ENCODE measurements at places on chromosomes 2 and 18.

DNA sequence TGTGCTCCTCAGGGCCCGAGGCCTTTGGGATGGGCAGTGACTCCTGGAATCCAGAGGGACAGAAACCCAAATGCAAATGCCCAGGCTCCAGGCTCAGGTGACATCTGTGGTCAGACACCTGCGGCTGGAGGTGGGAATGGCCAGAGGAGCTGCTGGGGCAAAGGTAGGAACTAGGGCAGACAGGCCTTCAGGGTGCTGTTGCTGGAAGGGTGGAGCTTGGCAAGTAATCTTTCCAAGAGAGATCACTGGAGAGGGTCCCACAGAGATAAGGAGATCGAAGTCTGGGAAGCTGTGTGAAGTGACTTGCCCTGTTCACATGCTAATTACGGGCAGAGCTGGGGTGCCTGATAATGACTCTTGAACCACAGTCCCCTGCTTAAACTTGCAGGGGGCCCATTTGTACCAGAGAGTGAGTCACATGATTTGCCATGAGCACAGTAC is 82.4 kb downstream of the ACAA2 start:
- DNase-seq: no peak

DNA sequence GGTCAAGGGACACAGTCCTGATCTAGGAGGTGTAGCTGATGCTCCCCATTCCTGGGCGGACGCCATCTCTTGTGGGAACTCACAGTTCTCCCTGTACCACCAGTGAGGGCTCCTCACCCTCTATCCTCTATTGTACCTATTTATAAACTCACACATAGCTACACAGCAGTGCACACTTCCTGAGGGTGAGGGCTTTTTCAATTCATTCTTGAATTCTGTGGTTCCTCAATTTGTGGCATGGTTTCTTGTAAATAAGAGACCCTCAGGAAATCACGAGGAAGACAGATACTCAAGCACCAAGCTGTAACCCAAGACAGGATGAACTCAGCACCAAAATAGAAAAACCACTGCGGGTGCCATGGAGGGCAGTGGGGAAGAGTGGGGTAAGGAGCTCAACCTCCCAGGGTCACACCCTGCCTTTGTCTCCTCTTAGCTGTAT is 245.9 kb upstream of the PXDN start:
- DNase-seq: no peak

DNA sequence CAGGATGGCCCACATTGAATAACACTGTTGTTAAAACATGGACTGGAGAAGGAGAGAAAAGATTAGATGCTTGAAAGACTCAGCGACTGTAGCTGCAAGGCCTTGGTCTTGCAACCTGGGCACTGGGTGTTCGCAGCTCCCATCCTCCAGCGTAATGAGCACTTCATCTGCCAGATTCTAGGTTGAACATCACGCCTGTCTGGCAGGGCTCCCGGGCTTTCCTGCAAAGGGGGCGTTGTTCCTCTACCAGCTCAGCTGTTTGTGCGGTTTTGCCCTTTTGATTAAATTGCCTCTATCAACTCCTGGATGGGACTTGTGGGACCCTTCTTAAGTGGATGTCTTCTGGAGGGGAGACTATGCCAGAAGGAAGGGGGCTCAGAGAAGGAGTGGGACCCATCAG is 215.4 kb downstream of the KLHL29 start:
- DNase-seq: no peak

DNA sequence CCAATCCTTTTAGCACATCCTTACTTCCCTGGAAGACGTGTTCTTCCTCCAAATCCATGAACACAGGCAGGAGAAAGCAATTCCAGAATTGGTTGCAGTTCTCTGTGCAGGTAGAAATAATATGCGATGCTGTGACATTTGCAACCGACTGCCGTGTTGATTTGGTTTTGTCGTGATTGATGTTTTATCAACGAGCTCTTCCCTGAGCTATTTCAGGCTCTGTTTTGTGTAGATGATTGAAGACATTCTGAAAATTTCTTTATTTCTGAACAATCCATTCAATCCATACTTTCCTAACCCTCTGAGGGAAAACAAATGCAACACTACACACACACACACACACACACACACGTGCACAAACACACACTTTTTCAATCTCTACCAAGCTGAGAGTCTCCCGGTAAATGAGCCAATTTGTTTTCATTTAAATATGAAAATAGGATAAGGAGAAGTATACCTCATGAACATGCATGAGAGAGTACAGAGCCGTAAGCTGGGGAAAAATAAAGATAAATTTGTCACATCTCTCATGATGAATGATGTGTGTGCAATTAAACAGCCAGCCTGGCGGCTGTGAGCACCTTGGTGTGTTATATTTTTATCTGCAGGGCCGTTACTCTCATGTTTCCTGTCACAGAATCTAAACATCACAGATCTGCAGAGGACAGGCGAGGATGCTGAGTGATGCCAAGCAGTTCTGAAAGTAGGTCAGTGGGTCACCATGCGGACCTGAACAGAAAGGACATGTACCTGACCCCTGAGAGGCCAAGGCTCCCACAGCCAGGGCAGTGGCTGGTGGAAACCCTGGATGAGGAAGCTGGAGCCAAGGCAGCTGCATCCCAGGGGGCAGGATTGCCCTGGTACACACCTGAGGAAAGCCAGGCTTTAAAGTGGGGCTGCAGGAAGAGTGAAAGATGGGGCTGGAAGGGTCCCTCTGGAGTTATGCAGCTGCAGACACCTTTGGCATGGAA is 64.8 kb downstream of the PDCL3 start:
- no peak for DNase-seq

- no peak for DNase-seq
Measured at GRCh38 chr2:29518010-29518409, 402.8 kb downstream of the CLIP4 start.

GRCh38 chr2:8202132-8202531 is 479.7 kb upstream of the ID2 start:
- no peak for DNase-seq

- no peak for DNase-seq
Measured at GRCh38 chr2:155714983-155715382, 617.5 kb downstream of the NR4A2 start.

GRCh38 chr2:59905731-59906130 is 647.7 kb downstream of the BCL11A start:
- no peak for DNase-seq

- DNase-seq: no peak
Measured at GRCh38 chr2:49940626-49941025, 786.3 kb upstream of the FSHR start.

- no peak for DNase-seq
Measured at GRCh38 chr2:72931280-72931910, 14.1 kb downstream of the EMX1 start.

GRCh38 chr2:224816816-224817215 is 100.7 kb upstream of the CCDC195 start:
- DNase-seq: no peak

DNA sequence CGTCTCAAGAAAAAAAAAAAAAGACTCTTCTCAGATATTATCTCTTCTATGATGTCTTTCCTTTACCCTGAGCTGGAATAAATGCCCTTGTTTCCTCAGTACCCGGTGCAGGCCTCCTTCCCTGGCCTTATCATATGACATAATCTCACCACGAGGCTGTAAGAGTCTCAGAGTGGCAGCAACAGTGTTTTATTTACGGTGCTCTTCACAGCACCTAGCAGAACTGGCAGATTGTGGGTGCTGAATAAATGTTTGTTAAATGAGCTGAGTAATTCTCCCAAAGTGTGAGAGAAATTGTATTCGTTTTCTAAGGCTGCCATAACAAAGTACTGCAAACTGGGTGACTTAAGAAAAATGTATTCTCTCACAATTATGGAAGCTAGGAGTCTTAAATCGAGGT is 82.8 kb upstream of the CD28 start:
- DNase-seq: no peak

- DNase-seq: no peak
Measured at GRCh38 chr2:203662487-203662886, 44.0 kb upstream of the CD28 start.

- no peak for DNase-seq
Measured at GRCh38 chr2:234450431-234451124, 46.3 kb downstream of the ARL4C start.

- no peak for DNase-seq
Measured at GRCh38 chr2:33777786-33778185, 178.7 kb upstream of the FAM98A start.

DNA sequence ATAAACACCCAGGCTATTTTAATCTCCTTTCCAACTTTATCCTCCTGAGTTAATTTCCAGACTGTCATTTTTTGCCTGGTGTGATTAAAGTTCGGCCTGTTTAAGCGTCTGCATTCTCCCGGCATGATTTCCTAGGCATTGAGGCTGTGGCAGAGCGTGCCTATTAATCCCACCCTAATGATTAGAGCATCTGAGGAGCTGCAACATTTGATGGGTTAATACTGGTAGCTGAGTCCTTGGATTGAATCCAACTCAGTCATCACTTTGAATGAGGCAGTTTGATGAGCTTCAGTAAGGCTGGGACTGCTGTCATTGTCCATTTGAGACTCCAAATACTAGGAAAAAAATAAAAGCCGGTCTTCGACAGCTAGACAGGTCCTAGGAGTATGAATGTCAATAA is 882.5 kb downstream of the SLC4A3 start:
- DNase-seq: no peak

DNA sequence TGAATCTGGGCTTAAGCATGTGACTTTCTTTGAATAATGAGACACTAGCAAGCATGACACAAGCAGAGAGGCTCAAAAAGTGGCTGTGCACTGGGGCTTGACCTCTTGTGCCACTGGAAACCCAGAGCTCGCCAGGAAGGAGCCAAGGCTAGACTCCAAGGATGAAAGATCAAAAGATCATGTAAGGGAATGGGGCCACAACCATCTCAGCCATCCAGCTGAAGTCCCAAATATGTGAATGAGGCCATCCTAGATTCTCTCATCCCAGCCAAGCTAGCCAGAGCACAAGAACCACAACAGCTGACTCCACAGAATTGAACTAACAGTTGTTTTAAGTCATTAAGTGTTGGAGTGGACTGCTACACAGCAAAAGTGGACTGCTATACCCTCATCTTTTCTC is 288.1 kb downstream of the CCDC178 start:
- no peak for DNase-seq

GRCh38 chr2:48755473-48755872 is at the start of gene LHCGR:
TSS of gene LHCGR (minus strand) at chr2:48755724. CDS start at chr2:48755671, 53 bp downstream.
- DNase-seq: no peak
